GM18507 (cell line): ENCODE measurements at places on chromosomes 2 and 18.

- DNase-seq = no peak
Measured at GRCh38 chr2:14301331-14301730, 331.2 kb upstream of the LRATD1 start.

DNA sequence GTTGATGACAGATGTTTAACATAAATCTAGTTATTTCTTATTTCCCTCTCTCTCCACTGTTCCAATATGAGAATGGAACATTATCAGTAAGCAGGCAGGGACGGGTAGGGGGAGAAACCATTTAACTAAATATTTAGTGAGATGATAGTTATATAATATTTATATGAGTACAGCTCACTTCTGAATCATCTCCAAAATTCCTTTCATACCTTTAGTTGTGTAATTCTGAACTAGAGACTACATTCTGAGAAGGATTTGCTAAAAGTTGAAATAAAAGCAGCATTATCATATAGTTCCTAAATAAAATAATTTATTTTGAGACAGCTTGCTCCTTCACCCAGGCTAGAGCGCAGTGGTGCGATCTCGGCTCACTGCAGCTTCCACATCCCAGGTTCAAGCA is 41.4 kb downstream of the B4GALT6 start:
- DNase-seq = no peak

- DNase-seq = no peak
Measured at GRCh38 chr2:235191486-235191885, 239.7 kb downstream of the SH3BP4 start.

- DNase-seq = no peak
Measured at GRCh38 chr2:696999-697627, 19.9 kb upstream of the TMEM18 start.

DNA sequence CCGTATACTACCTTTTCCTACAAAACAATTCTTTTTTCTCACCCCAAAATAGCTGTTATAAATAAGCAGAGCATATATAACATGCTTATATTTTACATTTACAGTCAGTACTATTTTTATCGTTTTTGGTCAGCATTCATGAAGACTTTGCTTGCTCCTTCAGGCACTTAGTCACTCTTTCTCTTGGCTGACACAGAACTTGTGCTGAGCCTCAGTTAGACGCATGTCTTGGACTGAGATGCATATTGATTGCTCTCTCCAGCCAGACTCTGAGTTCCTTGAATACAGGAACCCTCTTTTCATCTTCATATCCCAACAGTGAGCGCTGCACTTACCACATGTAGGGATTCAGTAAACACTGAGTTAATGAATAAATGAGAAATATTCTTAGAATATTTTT is 158.3 kb downstream of the RTN4 start:
- DNase-seq = no peak
